AG10803 (cell line): ENCODE measurements at places on chromosomes 3 and 15.

- DNase-seq, result no peak
These were observed 62.2 kb upstream of the ALCAM start for GRCh38 chr3:105304487-105304886.

- no peak for DNase-seq
These were observed 27.1 kb downstream of the FAH start for GRCh38 chr15:80179935-80180334.

GRCh38 chr3:44065311-44066094 lies 176.2 kb upstream of the TOPAZ1 start:
- DNase-seq, result peak; percentile 66

GRCh38 chr3:111352585-111352984 lies 189.4 kb upstream of the CD96 start:
- no peak for DNase-seq

DNA sequence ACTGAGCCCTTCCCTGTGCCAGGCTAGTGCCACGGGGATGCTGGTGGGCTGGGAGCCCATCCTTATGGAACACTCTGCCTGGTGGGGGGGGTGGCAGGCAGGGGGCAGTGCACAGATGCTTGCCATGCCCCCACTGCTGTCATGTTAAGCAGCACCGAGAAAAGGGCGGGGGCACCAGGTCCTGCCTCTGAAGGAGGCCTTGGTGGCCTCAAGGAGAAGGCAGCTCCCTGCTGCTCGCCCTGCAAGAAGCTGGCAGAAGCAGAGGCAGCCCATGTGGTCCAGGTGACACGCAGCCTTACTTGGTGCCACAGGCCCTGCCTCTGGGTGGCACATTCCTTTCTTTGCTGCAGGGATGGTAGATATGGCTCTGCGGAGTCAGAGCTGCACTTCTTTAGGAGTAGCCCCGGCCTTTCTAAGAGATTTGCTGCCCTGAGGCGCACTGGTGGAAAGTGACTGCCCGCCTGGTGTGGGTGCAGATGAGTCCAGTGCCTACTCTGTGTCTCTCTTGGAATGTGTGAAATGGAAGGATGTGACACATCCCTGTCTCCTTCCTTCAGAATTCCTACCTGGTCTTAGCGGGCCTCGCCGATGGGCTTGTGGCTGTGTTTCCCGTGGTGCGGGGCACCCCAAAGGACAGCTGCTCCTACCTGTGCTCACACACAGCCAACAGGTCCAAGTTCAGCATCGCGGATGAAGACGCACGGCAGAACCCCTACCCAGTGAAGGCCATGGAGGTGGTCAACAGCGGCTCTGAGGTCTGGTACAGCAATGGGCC lies 145.8 kb downstream of the LRRK1 start:
- no peak for DNase-seq

- DNase-seq, result peak; percentile 99
These were observed 76.0 kb upstream of the HACD2 start for GRCh38 chr3:123660900-123661299.

- no peak for DNase-seq
These were observed 40.7 kb downstream of the ARHGEF3 start for GRCh38 chr3:56761023-56761422.

DNA sequence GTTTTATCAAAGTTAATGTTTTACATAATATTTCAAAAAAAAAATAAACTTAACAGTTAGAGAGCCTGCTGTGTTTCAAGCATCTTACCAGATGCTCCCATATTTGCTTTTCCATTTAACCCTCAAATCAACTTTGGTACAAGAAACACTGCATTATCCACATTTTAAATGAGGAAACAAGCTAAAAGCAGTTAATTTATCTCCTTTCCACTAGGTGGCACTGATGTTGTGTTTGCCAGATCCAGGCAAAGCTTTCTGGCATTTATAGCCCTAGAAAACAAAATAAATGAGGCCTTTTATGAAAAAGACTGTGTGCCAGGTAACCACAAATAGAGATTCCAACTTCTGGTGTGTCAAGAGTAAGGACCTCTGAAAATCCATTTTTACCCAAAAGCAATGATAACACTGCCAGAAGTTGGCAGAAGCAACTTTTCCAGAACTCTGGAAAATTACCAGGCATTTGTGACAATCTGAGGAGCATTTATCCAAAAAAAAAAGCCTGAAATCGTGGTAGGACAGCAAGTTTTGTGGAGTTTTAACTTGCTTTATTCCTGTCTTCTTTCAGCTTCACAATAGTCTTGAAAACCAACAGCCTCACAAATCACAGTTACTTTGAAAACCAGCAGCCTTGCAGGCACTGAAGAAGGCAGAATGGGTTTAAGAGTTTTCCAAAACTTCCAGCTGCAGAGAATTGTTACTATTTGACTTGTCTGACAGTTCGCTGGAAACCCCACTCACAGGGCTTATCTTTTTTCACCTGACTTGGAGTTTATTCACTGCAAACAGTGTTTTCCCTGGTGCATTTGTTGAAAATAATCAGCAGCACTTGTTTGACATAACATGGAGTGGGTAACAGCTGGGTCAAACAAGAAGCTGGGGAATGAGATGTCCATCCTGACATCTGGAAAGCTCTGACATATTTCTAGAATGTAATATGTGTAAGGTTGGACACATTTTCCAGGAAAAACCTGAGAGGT lies 9.2 kb downstream of the FAM162A start:
- DNase-seq, result peak; percentile 71

DNA sequence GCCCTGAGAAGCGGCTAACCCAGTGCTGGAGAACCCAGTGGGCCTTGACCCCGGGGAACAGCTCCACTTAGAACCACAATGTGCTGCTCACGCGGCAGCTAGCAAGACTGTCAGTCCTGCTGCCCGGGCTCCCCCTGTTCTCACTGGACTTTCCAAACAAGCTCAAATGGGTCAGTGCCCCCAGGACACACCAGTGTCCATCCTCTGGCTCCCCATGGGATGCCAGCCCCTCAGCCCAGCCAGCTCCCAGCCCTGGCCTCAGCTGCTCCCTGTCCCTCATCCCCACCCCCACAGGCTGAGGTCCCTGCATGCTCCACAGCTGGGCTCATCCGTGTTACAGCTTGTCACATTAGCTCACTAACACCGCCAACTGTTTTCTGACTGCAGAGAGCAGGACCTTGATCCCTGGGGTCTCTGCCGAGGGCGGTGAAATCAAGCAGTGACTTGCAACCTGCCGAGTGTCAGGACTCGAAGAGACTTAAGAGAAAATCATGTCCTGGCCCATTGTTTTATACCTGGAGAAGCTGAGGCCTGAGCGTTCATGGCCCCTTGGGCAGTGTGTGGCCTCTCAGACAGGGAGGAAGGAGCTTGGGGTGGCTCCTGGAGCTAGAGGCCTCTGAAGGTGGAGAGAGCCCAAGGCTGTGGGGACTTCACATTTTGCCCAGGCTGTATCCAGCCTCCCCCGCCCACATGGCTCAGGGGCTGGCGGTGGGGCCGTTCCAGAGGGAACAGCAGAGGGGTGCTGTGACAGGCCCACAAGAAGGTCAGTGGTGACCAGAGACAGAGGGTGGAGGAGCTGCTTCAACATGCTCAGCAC lies 157.5 kb downstream of the MEGF11 start:
- no peak for DNase-seq

DNA sequence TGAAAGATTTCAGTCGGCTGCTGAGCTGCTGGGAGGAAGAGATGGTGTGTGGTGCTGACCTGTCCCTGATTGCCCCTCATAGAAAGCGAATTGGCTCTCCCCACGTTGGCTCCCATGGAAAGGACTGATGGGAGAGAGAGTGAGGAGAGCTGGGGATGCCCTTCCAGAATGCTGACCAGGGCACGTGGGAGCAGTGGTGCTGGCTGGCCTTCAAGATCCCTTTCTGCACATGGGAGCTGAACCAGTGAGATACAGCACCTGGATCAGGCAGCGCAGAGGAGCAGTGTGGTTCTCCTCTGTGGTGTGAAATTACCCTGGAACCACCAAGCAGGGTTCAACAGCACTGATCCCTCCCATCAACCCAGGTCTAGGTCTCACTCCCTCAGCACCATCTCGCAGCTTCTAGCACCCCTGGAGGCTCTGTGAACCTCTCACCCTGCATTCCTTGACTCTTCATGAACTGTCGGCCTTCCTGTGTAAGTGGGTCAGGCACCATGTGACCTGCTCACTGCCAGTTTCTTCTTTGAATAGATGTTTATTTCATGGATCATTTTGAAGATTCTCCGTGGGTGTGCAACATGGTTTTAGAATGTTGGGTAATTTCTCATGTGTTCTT lies 55.7 kb downstream of the CACNA1D start:
- no peak for DNase-seq

DNA sequence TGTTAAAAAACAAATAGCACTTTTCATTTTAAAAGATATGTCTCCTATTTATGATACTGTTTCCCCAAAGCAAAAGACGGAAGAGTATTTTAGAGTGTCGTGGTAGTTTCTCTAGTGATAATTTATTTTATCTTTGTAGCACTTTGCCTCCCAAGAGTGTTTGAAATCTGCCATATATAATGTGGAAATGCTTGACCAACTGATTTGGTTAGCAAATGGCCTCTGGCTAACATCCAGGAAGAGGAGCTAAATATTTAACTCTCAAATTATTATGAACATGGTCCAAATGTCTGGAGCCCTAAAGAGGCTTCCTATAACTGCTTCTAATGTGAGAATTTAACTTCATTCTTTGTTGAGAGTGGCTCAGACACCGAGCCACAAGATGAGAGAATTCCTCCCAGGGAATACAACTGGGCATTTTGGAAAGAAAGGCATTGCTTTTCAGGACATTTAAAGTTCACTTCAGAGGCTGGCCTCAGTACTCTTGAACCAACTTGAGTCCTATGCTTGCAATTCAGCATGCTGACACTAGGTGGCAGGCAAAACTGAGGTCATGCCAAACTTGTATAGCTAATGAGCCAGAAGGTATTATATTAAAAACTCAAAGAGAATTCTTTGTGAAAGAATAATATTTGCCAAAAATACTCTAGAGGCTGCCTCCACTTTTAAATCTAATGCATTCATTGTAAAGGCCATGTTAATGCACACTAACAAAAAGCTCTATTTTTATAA lies 104.5 kb downstream of the RARB start:
- no peak for DNase-seq
